ENCODE measurements at places on chromosomes 6 and 20.
A peak's percentile ranks its signal among the peaks of the same experiment; 100 is the strongest.

- no peak for DNase-seq
Measured at GRCh38 chr6:39312912-39313525, 1.2 kb downstream of the KCNK17 start.

DNA sequence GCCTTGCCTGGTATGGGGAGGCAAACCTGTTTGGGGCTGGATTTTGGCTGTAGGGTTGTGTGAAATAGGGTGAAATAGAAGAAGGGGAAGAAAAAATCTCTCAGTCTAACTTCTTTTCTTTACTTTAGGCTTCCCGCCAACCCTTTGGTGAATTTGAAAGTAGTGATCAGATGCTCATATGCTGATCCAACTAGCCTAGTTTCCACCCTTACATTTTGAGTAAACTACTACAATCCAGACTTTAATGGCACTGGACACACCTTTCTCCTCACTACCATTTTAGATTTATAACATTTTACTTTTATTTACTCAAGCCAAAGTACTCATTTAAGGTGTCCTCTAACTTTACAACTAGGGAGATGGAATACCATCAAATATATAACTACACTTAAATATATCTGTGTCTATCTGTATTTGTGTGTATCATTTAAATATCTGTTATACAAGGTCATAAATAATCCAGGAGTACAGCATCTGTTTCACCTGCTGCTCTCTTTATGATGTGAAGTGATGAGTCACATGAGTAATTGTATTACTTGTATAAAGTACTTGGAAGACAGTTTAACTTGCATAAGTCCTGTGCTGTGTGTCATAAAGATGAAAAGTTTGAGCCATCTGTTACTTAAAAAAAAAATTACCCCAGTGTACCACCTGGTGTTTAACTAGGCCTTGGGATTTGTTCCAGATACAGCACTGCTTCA is 172.1 kb downstream of the CDKAL1 start:
- DNase-seq = peak; percentile 30

GRCh38 chr6:20722455-20722854 is 188.2 kb downstream of the CDKAL1 start:
- DNase-seq = no peak

DNA sequence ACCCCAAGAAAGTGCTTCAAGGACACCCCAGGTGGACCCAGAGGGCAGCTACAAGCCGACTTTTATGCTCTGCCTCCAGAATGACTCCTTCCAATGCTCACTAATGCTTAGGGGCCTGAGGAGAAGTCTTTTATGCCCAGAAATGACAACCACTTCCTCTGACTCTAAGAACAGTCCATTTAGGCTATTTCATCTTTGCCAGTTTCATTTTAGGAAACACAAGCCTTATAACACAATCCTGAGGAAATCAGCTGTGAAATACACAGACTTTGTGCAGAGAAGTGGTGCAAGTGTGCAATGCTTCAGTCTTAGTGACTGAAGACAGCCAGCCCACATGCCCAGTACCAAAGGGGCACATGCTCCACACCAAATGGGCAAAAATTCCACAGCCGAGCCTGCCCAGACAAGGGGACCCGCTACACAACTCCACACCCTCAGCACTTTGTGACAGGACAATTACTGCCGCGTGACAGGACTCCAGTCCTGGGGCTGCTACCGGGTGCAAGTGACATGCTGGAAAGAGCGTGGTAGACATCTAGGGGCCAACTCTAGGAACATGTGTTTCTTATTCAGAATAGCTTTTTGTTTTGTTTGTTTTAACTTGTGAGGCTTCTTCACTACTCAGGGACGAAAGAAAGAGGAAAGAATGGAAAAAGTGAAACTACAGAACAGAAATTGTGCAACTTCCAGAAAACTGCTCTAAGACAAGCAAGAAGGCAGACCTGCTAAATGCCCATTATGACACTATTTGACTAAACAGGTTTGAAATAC is 28.2 kb upstream of the PLAGL1 start:
- no peak for DNase-seq

- no peak for DNase-seq
Measured at GRCh38 chr20:61812845-61813485, 252.7 kb downstream of the TAF4 start.

DNA sequence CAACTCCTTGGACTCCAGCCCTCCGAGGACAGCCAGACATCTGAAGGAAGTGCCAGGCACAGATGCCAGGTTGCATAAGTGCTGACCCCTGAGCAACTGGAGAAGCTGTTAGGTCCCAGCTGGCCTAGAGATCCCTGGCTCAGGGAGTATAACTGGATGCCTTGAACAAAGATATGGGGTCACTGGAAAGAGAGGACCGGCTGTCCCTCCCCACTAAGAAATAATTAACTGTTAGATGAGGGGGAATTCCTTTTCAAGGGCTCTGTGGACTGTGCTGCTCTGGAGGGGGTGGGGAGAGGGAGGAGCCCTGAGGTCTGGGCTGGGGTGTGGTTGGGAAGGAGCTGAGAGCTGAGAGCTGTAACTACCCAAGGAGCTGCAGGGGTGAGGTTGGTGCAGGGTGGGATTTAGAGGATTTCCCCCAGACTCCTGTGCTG is 39.6 kb downstream of the HLA-F start:
- DNase-seq = no peak

GRCh38 chr6:34652263-34652662 is 44.3 kb downstream of the ILRUN start:
- DNase-seq = no peak

DNA sequence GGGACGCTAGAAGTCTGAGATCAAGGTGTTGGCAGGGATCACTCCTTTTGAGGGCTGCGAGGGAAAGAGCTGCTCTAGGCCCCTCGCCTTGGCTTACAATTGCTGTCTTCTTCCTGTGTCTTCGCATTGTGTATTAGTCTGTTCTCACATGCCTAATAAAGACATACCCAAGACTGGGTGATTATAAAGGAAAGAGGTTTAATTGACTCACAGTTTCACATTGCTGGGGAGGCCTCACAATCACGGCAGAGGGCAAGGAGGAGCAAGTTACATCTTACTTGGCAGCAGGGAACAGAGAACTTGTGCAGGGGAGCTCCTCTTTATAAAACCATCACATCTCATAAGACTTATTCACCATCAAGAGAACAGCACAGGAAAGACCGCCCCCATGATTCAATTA is 102.5 kb upstream of the ASF1A start:
- DNase-seq = no peak

- no peak for DNase-seq
Measured at GRCh38 chr20:48422242-48422960, 405.4 kb downstream of the PREX1 start.

DNA sequence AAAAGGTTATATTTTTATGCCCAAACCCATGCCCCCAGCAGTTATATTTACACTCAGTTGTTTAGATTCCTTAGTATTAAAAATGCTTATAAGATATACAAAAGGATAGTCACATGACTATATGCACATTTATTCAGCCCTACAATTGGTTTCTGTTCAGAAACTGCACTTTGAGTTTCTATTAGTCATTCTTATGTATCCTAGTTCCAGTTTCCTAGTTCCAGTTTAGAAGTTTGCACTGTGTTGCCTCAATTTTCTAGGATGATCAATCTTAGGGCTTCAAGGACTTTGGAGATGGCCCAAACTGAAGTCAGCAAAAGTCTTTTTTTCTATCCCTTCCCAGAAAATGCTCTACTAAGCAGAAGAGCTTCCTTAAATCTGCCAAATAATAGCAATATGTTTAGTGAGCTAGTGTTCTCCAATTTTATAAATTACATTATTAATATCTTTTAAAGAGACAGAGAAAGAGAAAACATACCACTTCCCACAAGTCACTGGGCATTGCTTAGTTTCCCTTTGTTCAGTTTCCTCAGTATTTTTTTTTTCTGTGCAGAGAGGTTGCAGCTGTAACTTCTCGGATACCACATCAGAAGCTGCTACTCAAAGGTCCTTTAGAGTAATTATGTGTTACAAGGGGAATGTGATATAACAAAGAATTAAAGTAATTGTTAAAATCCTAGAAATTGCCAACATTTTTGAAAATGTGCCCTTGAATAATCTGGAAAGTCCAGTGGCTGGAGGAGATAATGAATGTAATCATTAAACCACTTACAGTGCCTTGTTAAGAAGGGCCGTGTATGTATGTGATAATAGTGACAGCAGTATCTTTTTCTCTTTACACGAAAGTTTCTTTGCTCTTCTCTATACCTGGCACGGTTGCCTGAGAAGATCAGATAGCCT is 138.8 kb downstream of the KHDRBS2 start:
- DNase-seq = no peak

DNA sequence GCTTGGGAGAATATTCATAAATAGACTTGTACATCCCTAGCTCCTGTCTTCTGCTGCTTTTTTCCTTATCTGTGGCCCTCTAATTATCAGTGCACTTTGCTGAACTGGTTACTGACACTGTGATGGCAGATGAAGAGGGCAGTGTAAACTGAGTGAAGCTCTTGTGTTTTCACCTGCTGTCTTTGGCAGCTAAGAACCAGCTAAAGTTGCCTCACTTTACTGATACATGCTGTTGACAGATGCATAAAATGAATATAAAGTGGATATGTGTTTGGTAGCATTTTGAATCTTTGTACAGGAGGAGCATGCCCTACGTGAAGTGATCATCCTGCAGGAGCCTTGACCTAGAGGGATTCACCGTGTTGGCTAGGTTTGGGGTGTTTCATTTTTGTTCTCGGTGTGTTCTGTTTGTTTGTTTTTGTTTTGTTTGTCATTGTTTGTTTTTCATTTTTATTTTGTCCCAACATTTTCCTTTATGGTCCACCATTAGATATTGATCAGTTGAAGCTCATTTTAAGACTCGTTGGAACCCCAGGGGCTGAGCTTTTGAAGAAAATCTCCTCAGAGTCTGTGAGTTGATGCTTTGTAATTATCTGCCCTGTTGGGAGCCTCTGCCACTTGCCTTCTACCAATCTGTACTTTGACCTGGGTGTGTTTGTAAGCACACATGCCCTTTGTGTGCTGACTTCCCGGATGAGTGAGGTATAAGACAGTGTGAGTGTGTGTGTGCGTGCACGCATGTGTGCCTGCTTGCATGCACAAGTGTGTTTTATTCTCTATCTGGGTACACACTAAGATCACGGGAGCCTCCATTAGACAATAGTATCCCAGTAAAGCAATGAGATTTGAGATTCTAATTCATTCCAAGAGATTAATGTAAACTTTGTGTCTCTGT is 34.6 kb upstream of the MAPK13 start:
- no peak for DNase-seq

DNA sequence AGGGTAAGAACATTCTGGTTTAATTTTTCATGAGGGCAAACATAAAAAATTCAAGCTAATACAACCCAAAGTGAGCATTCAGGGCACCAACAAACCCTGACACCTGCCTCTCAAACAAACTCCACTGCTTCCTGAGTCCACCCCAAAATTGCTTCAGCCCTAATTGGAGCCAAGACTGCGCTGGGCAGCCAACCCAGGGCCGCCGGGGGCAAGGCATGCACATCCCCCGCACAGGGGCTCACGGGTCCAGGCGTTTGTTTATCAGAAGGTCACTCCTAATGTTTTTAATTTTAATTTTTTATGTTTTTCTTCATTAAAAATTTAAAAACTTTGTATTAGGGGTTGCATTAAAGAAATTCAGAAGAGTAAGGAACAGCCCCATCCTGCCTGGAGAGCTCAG is 459.1 kb upstream of the CDH4 start:
- no peak for DNase-seq

Measured in AG04450 (cell line).